ENCODE measurements at places on chromosomes 3 and 15.

GRCh38 chr3:42508562-42508961 lies 6.1 kb downstream of the VIPR1 start:
- DNase-seq, result no peak

DNA sequence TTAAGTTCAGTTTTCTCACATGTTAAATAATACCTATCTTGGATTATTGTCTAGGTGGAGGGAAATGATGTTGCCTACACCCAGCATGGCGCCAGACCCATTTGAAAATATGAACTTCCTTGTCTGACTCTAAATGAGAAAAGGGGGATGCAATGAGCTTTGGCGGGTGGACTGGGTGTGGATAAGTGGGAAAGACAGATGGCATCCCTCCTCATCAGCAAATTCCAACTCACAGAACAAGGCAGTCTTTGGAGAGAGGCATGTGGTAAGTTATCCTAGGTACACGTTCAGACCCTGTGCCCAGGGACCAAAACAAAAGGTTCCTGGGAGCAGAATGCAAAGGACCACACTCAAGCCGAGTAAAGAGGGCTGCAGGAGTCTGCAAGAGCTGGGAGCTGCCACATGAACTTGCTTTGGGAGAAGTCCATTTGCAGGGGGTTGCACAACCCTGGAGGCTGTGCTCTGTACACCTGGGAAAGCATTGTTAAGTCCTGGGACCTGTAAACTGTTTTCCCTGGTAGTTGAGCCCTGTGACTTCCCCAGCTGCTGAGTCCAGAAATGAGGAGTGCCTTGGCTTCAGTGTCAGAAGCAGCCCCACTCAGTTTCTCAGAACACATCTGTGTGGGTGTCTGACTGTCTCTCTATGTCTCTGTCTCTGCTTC lies 102.3 kb upstream of the TPM1 start:
- DNase-seq, result no peak

- no peak for DNase-seq
Observed at GRCh38 chr3:45654397-45654944, 34.7 kb upstream of the SACM1L start.

GRCh38 chr3:133466531-133467386 lies 66.9 kb downstream of the BFSP2 start:
- no peak for DNase-seq

- DNase-seq, result no peak
Observed at GRCh38 chr3:174242311-174243041, 616.7 kb upstream of the NAALADL2 start.

DNA sequence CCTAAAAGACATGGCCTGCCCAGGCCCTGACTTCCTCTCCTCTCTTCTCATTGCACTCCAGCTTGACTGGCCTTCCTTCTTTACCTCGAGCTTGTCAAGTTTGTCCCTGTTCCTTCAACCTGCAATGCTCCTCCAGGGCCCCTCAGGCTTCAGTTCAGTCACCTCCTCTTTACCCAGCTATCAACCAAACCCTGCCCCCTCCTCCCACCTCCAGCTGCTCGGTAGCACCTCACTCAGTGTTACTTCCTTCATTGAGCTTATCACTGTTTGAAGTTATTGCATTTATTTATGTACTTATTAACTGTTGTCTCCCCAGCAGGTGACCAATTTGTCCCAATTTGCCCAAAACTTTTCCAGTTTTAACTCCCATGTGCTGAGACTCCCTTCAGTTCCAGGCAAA lies 95.8 kb upstream of the UBE2E1 start:
- DNase-seq, result no peak

GRCh38 chr3:149809699-149810098 lies 3.3 kb upstream of the RNF13 start:
- DNase-seq, result no peak

All from erythroblast (primary cell).